SJSA1 (cell line): ENCODE measurements at places on chromosomes 6 and 20. TPM values are rescaled to one million over a fixed set of nuclear protein-coding genes. Genes with fewer than 3 reads are reported as not detected.

- no peak for DNase-seq
Measured at GRCh38 chr6:125019918-125020317, 57.7 kb downstream of the RNF217 start.

- no peak for DNase-seq
Measured at GRCh38 chr6:167397712-167398111, 72.8 kb downstream of the TTLL2 start.

DNA sequence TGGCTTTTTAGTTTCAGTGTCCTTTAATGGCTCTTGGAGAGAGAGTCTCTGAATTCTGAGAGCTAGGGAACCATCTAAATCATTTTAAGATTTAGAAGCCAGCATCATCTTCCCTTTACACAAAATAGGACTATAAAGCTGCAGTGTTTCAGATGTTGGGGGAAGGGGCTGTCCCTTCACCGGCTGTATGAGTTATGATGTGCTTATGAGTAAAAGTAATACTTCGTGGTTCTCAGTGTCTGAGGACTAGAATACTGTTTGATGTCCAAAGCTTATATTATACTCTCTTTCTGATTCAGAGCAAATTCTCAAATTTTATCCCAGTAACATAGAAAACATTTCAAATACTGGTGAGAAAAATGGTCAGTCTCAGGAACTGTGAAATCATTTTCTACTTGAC is 63.5 kb upstream of the FAM8A1 start:
- DNase-seq: no peak

ADGRF1 gene
- not detected in 2 replicates for total RNA-seq

ACTL10 gene
- total RNA-seq: not detected in 2 replicates

OR10C1 gene
- not detected in 2 replicates for total RNA-seq

RSPH9 gene
- total RNA-seq: not detected in 2 replicates
